ENCODE measurements at places on chromosomes 1 and 21.

DNA sequence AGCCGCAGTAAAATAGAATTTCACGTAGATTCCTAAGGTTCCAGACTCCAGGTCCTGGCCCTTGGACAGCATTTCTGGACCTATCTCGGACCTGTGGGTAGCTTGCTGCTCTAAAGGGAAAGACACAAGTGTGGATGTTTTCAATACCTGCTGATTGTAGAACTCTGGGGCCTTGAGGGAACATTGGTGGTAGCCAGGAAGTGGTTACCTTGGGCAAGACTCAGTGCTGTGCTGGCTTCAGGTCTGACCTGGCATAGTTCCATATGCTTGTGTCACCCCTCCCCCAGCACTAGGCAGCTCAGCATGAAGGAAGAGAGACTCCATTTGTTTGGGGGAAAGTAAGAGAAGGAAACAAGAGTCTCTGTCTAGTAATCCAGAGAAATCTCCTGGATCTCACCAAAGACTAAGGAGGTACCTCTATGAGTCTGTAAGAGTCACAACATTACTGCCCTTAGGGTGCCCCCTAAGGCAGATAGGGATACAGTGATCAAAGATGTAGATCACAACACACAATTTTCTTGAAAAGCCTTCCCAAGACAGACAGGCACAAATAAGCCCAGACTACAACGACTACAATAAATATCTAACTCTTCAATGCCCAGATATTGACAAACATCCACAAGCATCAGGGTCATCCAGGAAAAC lies 398.8 kb downstream of the TGFB2 start:
- DNase-seq: no peak

DNA sequence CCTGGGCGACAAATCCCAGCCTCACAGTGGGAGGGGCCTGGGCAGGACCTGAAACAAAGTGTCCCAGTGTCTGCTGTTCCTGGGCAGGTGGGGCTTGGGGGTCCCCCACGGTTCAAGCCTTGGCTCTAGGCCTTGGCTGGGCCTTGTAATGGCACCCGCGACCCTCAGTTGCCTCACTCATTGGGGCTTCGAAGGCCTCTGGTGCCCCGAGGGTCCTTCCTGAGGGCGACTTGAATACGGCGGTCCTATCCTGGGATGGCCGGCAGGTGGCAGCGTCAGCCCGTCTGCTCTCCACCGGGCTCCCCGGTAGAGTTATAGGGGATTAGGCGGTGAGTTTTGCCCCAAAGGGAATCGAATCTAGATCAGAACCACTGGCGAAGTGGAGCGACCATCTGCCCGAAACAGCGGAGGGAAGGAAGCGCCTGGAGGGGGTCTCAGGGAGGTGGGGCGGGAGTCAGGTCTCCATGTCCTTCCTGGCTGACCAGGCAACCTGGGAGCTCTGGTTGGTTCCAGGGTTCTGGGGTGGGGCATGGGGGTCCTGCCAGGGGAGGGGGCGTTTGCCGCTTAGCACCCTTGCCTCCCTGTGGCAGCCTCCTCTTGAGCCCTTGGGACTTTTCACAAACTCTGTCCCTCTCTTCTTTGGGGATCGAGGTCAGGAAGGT lies 2.1 kb upstream of the PEX10 start:
- DNase-seq: peak; percentile 78

DNA sequence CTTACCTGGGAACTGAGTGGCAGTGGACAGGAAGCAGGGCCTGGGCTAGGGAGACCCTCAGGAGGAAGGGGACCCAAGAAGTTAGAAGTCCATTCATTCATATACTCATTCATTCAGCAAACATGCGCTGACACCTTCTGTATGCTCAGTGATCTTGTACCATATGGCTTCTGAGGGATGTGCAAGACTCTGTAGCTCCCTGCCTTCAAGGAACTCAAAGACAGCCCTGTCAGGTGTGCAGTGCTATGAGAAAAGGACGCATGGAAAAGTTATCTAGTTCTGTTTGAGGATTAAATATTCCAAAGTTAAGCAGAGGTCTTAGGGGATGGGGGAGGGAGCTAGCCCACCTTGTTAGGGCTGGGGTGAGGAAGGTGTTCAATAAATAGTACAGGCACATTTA lies 12.5 kb downstream of the DMAP1 start:
- DNase-seq: no peak

GRCh38 chr21:44426663-44427191 lies 28.6 kb upstream of the LRRC3 start:
- DNase-seq: no peak

- no peak for DNase-seq
These were observed 67.6 kb upstream of the EDEM3 start for GRCh38 chr1:184822267-184822666.

DNA sequence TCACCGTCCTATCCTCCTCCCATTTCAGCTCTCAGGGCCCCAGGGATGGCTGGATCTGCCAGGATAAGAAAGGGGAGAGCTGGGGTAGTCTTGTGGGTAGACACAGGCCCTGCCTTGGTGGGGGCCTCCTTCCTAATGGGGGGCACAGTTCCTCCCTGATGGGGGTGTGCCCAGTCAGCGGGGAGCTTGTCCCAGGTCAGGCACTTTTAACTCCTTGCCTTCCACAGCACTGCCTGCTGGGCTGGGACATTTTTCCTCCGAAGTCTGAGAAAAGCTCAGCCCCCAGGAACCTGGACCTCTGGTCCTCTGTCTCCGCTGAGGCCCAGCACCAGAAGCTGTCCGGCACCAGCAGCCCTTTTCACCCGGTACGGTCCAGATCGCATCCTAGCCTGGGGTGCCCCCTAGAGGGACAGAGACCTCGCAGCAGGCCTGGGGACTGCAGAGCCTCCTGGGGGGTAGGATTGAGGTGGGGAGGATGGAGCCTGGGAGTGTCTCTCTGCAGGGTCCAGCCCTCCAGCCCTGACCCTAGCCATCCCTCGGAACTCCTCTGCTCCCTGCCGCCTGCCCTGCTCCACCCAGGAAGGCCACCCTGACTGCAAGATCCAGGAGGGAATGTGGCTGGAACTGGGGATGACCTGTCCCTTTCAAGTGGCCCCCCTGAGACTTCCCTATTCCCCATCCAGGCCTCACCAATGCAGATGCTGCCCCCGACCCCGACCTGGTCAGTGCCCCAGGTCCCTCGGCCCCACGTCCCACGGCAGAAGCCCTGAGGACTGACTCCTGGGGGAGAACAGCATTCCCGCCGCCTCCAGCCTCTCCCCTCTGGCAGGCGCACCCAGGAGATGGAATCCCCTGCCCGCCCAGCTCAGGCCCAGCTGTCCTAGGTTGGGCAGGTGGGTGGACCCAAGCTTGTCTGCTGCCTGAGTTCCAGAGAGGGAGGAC lies 12.0 kb downstream of the MIIP start:
- no peak for DNase-seq

GRCh38 chr1:155141749-155142148 lies 1.4 kb upstream of the DPM3 start:
- DNase-seq: no peak

- DNase-seq: no peak
These were observed 380.0 kb downstream of the DSCAM start for GRCh38 chr21:40466893-40467483.

DNA sequence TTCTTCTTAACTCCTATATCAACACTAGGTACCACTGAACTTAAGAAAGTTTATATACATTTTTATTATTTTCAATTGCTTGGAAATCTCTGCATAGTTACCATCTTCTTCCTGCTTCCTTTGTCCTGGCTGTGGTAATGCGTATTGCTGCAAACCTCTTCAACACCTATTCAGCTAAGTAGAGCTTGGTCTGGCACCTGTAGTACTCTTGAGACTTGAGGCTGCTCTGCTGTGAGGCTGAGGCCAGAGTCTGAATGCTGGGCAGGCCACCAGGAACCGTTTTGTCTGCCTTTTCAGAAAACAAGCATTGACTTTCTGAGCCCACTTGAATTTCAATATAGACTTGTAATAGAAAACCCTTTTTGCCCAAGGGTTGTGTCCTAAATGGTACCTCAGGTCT lies 52.0 kb upstream of the RGS2 start:
- no peak for DNase-seq

- DNase-seq: no peak
These were observed 24.2 kb upstream of the CD34 start for GRCh38 chr1:207935166-207935583.

DNA sequence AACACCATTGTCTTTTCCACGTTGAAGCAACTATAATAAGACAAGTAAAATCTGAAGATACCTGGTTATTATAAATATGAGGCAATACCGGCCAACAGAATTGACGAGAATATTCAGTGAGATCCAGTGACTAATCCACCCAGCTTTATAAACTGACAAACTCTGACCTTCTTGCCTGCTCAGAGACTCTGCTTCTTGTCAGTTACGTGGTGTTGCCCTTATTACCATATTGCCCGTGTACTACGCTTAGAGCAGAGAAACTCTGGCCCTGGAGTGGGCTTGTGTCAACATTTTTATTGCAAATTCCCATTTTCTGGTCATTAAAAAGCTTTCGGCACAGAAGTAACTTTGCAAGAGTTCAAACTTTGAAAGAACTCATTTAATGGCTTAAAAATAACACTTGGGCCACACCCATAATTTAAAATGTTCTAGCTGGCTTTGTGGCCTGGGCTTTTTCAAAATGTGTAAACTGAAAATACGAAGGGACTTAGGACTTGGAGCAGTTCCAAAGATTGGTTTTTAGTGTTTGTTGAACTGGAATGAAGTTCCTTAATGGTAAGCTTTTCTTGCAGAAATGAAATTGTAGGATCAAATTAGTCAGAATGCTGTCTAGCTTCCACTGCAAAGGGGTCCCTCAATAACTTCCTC lies 266.2 kb downstream of the LMO4 start:
- no peak for DNase-seq
